Suprapubic skin (tissue), 4 donors: ENCODE measurements at places on chromosomes 12 and 14.

DNA sequence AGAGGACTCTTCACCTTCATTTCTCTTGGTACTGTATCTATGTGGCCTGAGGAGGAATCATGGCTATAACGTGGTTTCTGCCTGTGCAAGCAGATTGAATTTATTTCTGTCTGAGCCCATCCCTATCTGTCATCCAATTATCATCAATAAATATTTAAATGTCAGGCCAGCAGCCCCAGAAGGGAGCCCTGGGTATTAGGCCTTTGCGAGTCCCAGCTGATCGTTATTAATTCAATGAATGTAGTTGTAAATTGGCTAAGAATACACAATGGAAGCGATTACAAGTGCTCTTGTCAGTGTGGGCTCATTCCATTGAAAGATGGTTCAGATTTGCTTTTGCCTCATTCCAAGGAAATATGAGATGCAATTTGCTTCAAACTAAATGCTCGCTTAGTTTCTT is 142.0 kb downstream of the KTN1 start:
- no peak for DNase-seq

DNA sequence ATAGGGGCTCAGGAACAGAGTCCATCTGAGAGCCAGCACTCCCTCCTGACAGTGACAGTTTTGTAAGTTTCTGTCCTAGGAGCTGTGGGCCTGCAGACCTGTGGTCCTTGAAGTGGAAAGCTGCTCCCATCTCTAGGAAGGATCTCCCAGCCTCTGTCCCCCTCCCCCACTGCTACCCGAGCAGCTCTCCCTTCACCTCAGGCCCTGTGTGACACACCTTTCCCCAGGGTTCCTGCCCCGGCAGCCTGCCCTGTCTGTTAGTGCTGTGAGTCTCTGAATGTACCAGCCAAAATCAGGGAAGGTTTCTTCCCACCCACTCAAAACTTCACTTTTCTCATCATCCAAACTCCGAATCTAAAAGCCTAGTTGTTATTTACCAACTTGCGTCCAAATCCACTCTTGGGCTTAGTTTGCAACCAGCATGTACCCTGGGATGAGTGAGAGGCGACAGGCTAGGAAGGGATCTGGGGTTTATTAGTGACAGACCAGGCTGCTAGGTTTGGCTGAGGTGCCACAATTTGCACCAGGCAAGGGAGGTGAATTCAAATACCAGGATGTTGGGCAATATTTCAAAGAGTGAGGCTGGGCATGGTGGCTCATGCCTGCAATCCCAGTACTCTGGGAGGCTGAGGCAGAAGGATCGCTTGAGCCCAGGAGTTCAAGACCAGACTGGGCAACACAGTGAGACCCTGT is 39.9 kb downstream of the NINJ2 start:
- DNase-seq, result no peak

DNA sequence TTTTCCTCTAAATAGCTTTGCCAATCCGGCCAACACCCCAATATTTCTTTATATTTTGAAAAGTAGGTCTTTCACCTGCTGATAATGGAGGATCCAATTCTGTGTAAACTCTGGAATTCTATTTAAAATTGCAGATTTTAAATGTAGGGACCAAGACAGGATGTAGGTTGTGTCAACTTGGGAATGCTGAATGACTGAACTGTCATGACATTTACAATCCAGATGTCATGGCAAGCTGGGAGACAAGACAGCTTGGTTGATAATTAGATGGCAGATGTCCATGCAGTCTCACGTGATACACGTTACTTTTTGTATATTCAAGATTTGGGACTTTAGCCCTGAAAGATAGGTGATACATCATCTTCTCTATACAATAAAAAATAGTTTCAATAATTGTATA is 477.2 kb downstream of the DIO2 start:
- no peak for DNase-seq

- no peak for DNase-seq
Measured at GRCh38 chr12:49720214-49720613, 13.0 kb upstream of the FMNL3 start.

DNA sequence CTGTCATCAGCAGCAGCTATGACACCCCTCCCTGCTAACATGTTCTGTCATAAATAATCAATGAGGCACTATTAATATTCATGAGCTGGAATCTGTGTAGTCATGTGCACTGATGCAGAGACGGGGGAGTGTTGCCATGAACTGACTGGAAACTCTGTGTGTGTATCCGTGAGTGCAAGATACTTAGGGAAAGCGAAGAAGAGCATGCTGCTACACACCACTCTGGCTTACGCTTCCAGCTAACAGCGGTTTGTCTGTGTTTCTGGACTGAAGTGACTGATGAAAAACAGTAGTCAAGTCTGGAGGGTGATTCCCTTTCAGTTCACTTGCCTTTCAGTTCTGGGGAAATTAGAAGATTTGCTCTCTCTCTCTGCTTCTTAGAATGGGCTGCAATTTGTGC is 249.4 kb downstream of the PDZRN4 start:
- no peak for DNase-seq

DNA sequence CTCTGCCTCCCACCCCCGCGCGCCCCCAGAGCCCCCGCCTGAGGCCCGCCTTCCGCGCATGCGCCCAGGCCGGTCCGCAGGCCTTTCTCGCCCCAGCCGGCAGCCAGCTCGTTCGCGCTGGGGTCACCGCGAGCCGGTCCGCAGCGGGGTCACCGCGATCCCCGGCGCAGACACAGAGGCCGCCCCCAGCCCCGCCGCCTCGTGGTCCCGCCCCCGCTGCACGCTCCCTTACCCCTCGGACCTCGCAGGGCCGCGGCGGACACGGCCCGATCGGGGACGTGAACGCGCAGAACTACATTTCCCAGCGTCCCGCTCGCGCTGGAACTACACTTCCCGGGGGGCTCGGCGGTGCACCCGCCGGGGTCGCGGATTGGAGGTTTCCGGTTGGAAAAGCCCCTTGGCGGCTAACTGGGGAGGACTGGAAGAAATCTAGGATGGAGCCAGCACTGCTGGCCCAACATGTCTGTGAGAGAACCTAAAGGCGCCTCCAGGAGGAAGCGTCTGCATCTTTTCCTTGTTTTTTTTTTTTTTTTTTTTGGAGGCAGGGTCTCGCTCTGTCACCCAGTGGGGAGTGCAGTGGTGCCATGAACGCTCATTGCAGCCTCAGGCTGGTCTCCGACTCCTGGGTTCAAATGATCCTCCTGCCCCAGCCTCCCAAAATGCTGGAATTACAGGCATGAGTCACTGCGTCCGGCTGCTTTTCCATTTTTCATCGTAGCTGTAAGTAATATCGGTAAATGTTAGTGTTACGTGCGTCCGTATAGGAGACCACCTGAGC is at the start of gene ZNF605:
Gene ZNF605, minus strand, starts transcription at position 296 of the 778 bp plus-strand sequence. CDS start 10,671 bp downstream, outside the sequence.
- peak; percentile 92 for DNase-seq

DNA sequence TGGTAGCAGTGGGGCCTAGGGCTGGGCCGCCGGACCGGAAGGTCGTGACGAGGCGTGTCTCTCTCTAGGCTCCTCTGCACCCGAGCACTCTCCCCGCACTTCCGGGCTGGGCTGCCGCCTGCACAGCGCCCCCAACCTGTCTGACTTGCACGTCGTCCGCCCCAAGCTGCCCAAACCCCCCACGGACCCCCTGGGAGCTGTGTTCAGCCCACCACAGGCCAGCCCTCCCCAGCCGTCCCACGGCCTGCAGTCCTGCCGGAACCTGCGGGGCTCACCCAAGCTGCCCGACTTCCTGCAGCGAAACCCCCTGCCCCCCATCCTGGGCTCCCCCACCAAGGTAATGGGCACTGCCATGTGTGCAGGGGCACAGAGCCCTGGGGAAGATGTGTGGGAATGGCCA is 13.3 kb upstream of the PUS1 start:
- DNase-seq, result no peak

DNA sequence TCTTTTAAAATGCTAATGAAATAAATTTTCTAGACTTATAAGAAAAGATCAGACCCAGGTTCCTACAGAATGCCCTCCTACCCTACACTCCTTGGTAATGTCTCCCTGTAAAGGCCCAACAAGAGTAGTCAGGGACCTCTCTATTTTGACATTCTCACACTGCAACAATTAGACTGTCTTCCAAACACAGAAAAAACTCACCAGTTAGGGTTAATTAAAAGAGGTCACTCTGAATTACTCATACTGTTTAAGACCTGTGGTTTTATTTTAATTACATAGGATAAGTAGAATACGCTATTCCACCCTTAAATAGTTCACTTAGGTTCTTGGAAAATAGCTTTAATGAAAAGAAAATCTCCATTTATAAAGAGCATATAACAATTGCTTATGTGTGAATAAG is 142.4 kb downstream of the ITPR2 start:
- no peak for DNase-seq

DNA sequence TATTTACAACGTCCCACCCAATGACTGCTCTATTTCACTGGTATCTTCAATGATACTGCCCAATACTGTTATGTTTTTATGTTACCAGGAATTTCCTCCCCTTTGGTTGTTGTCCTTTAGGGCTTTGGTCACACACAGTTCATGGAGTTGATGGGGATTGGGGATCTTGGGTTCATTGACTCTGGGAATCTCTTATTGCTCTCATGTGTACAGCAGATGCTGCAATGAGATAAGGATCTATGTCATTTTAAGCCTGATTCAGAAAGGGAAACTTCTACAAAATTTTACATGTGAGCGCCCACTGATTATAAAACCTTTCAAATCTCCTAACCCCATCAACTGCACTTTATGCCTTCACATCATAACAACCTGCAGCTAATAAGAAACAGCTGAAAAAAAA is 67.2 kb downstream of the FAR2 start:
- no peak for DNase-seq

GRCh38 chr12:40146800-40147797 is 41.2 kb upstream of the SLC2A13 start:
- DNase-seq, result no peak

GRCh38 chr12:127358888-127359287 is 908.1 kb upstream of the TMEM132C start:
- no peak for DNase-seq

GRCh38 chr12:19075711-19076340 is 53.7 kb upstream of the PLEKHA5 start:
- DNase-seq, result no peak

DNA sequence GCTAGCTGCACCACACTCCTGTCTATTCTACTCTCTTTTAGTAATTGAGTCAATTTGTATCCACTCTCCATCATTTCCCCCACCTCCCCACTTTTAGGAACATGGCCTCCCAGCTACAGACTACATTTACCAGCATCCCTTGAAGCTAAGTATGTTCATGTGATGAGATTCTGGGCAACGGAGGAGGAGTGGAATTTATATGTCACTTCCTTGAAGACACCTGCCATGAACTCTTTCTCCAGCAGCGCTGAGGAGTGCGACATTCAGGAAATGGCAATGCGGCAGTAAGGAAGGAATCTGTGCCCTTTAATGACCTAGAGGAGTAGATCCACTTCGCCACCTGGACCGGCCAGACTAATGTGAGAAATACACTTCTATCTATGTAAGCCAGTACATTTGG is 243.7 kb upstream of the DIO2 start:
- no peak for DNase-seq

- DNase-seq, result no peak
Measured at GRCh38 chr14:71454010-71454409, 478.2 kb upstream of the RGS6 start.

DNA sequence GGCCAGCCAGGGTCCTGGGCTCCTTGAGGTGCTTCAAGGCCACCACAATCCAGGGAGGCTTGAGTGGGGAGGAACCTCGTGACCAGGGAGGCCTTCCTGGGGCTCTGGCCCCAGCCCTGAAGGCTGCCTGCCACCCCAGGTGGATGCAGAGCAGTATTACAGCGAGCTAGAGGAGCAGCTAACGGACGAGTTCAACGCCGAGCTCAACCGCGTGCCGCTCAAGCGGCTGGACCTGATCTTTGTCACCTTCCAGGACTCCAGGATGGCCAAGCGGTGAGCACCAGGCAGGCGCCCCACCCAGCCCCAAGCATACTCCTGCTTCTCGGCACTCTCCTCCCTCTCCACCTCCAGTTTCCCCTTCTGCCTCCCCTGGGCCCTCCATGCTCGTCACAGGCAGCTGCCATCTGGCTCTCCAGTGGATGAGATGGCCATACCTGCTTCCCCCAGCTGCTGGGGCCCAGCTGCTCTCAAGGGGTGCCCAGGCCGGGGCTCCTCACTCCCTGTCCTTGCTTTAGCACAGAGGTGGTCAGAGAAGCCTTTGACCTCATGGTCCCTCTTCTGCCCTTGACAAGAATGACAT is 30.6 kb downstream of the NGB start:
- no peak for DNase-seq

DNA sequence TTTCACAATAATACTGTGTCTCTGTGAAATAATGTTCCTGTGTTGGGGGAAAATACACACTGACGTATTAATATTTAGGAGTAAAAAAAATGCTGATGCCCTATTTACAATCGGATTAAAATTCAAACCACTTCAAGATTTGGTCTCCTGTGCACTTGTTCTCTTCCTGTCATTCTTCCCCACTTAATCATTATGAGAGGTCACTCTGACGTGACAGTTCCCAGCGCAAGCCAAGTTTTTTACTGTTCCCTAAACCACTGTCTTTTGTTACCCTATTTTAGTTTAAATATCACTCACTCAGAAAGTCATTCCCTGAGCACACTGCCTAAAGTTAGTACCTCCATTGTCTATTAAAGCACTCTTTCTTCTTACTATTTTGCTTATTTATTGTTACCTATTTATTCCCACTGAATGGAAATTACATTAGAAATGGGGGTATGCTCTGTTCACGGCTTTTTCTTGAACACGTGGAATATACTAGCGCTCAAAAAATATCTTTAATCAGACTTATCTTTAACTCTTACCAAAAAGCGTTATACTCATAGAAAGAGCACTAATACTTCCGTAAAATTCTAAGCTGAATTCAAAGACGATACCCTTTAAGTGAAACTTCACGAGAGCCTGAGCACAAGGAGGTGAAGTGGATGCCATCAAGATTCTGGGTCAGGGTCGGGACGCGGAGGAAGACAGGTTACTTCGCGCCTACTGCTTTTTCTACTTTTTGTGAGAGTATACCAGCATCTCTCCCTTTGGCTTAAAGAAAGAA is 670 bp upstream of the PSMA3 start:
- DNase-seq, result no peak

DNA sequence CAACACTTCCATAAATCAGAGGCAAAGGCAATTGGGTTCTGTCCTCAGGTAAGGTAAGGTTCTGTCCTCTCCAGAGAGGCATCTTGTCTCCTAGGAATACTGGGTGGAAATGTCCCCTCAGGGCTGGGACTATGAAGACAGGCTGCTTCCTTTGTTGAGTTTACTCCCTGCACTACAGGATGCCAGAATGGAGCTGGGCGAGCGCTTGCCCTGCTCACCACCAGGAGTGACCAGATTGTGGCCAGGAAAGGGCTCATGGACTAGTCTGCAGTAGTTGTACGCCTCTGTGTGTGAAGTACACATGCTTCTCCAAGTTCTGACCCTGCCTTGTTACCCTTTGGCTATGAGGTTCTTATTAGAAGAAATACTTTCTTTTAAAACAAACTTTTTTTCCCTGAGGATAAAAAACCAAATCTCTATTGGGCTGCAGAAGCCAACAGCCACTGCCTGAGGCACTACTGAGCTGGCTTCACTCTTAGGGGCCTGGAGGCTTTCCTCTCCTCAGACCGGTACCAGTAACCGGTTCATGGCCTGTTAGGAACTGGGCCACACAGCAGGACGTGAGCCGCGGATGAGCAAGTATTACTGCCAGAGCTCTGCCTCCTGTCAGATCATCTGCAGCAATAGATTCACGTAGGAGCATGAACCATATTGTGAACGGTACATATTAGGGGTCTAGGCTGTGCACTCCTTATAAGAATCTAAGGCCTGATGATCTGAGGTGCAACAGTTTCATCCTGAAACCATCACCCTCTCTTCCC is 83.2 kb downstream of the DHRS2 start:
- no peak for DNase-seq
